ENCODE measurements at places on chromosomes 2 and 18.

DNA sequence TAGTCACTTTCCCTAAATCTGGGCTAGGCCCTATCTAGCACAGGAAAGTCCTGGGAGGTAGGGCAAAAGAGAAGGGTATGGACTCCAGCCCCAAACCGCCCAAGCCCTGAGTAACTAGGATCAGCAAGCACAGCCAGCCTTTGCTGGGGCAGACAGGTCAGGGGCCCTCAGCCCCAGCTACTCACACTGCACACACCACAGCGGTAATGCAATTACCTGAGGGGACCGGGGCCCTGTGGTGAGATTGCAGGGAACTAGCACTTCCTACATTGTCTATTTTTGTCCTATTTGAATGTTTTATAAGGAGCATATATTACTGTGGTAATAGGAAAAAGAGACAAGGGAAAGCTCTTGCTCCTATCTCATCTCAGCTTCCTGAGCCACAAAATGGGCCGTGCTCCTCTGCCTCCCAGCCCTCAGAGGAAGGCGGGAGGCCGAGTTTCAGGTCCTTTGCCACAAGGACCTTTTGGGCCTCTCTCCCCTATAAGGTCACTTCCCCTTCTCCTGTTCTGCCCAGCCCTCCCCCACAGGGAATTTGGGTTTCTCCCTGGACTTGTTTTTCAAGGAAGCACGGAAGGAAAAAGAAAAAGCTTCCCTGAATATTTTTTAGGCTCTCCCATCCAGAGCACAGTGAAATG, 20.5 kb downstream of the RAB11FIP5 start:
- no peaks in the 10 kb centered on the region for H3K27me3 ChIP-seq
- no peak for DNase-seq
- peaks cover 7% of the 10 kb centered on the region for H3K4me1 ChIP-seq

GRCh38 chr18:36756242-36756641, 72.6 kb downstream of the TPGS2 start:
- H3K4me1 ChIP-seq: peaks cover 7% of the 10 kb centered on the region
- no peaks in the 10 kb centered on the region for H3K27me3 ChIP-seq
- H3K4me3 ChIP-seq: no peak overlapping the region
- H3K27ac ChIP-seq: no peak overlapping the region
- no peaks in the 10 kb centered on the region for H3K36me3 ChIP-seq

- H3K4me3 ChIP-seq: no peak overlapping the region
- no peaks in the 10 kb centered on the region for H3K27me3 ChIP-seq
- no peak for DNase-seq
Observed at GRCh38 chr18:22277758-22278157, 108.4 kb downstream of the GATA6 start.

GRCh38 chr18:36432880-36433555, 135.5 kb downstream of the FHOD3 start:
- no peaks in the 10 kb centered on the region for H3K4me1 ChIP-seq
- no peak for DNase-seq
- H3K4me3 ChIP-seq: no peak overlapping the region

DNA sequence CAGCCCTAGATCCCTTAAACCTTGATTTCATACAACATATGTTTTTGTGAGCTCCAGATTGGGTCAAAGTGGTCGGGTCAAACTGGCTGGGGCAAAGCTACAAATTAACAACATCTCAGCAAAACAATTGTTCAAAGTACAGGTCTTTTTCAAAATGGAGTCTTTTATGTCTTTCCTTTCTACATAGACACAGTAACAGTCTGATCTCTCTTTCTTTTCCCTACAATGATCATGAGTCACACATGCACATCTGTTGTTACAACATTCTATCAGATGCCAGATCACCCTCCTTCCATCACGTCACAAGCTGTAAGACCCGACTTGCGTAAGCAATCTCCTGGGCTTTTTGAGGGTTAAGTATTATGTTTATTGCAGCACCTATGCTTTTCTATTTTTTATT, 55.1 kb downstream of the RHOB start:
- no peaks in the 10 kb centered on the region for H3K36me3 ChIP-seq
- no peaks in the 10 kb centered on the region for H3K4me1 ChIP-seq
- H3K27me3 ChIP-seq: no peaks in the 10 kb centered on the region
- H3K4me3 ChIP-seq: no peak overlapping the region
- DNase-seq: no peak
- H3K27ac ChIP-seq: no peak overlapping the region

Data from upper lobe of right lung (tissue), 1 donor.